ENCODE measurements at places on chromosomes 2 and 18. TPM values are rescaled to one million over a fixed set of nuclear protein-coding genes. Genes with fewer than 3 reads are reported as not detected.

Gene RAB17
- total RNA-seq = 0.33 TPM

- no peaks in the 10 kb centered on the region for H3K27me3 ChIP-seq
- H3K36me3 ChIP-seq = no peaks in the 10 kb centered on the region
- no peaks in the 10 kb centered on the region for H3K4me1 ChIP-seq
- DNase-seq = no peak
- H3K27ac ChIP-seq = no peak overlapping the region
- H3K4me3 ChIP-seq = no peak overlapping the region
Measured at GRCh38 chr18:56986829-56987228, 160.1 kb upstream of the BOD1L2 start.

- no peak overlapping the region for H3K4me3 ChIP-seq
- DNase-seq = no peak
- peak overlapping the region; percentile 37 for H3K27ac ChIP-seq
- H3K27me3 ChIP-seq = no peaks in the 10 kb centered on the region
- peaks cover 38% of the 10 kb centered on the region for H3K36me3 ChIP-seq
Measured at GRCh38 chr2:233481368-233482142, 85.0 kb downstream of the USP40 start.

DNA sequence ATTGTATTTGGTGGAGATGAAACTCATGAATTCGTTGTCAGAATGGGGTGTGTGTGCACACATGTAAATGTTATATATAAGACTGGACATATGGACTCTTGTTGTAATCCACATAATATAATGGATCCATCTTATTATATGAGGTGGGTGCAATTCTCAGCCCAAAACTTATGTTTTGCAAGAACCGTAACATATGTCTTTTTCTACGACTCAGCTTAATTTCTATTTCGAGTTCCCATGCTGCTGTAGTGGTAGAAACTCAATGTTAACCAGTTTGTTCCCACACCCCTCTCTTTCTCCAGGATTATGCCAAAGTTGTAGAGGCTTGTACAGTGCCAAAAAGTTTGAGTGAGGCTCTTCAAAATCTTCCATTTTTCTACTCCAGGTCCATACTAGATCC, 112.5 kb upstream of the SPOPL start:
- H3K27me3 ChIP-seq = no peaks in the 10 kb centered on the region
- H3K36me3 ChIP-seq = no peaks in the 10 kb centered on the region
- no peaks in the 10 kb centered on the region for H3K4me1 ChIP-seq
- DNase-seq = no peak
- H3K4me3 ChIP-seq = no peak overlapping the region
- H3K27ac ChIP-seq = no peak overlapping the region

Gene TCF23
- 0.14 TPM for total RNA-seq

- no peak overlapping the region for H3K4me3 ChIP-seq
- DNase-seq = no peak
- H3K36me3 ChIP-seq = peaks cover 6% of the 10 kb centered on the region
Measured at GRCh38 chr2:10210336-10210735, 87.8 kb downstream of the RRM2 start.

DNA sequence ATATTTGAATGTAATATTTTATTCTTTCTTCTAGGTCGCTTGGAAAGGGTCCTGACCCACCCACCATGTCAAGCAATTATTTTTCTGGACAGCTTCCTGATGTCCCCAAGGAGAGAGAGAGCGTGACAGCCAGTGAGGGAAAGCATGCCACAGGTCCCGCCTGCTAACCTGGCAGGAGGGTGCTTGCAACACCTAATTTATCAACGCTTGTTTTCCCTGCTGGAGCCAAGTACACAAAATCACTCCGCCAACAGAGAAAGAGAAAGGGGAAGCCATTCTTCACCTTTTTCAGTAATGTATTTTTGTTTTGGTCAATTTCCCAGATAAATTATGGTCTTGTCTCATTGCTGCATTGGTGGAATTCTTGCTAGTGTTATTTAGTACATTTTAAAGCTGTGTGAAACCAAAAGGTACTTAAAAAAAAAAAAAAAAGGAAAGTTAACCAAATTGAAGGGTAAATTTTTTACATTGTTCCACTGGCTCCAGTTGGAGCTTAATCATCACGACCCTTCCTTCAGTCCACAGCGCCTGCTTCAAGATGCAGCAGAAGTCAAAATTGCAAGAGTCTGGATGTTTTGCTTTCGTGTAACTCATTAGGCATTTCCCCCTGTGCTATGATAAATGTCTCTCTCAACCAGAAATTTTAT, 88.5 kb upstream of the COPS8 start:
- H3K27me3 ChIP-seq = no peaks in the 10 kb centered on the region
- H3K4me1 ChIP-seq = no peaks in the 10 kb centered on the region
- H3K27ac ChIP-seq = no peak overlapping the region
- DNase-seq = no peak
- no peaks in the 10 kb centered on the region for H3K36me3 ChIP-seq

DNA sequence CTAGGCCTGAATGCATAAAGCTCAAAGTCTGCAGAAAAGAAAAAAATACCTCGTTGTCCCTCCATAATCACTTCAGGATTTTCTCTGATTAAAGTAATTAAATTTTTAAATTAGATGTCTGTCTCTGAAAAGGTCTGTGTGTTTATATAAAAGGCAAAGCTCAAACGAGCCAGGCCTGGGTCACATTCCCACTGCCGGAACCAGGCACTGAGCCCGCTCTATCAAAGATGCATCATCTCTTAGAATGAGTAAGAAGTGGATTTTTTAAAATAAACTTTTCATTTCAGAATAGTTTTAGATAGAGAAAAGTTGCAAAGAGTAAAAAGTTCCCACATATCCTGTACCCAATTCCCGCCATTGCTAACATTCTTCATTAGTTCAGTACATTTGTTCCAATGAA, 202.1 kb upstream of the KYNU start:
- DNase-seq = no peak
- no peaks in the 10 kb centered on the region for H3K27me3 ChIP-seq
- no peak overlapping the region for H3K4me3 ChIP-seq
- no peak overlapping the region for H3K27ac ChIP-seq
- no peaks in the 10 kb centered on the region for H3K4me1 ChIP-seq

- DNase-seq = no peak
- peak overlapping the region; percentile 89 for H3K27ac ChIP-seq
- H3K36me3 ChIP-seq = no peaks in the 10 kb centered on the region
- peaks cover 11% of the 10 kb centered on the region for H3K4me1 ChIP-seq
- H3K27me3 ChIP-seq = no peaks in the 10 kb centered on the region
- peak overlapping the region; percentile 62 for H3K4me3 ChIP-seq
Measured at GRCh38 chr2:173353556-173353955, 1.1 kb upstream of the CDCA7 start.

DNA sequence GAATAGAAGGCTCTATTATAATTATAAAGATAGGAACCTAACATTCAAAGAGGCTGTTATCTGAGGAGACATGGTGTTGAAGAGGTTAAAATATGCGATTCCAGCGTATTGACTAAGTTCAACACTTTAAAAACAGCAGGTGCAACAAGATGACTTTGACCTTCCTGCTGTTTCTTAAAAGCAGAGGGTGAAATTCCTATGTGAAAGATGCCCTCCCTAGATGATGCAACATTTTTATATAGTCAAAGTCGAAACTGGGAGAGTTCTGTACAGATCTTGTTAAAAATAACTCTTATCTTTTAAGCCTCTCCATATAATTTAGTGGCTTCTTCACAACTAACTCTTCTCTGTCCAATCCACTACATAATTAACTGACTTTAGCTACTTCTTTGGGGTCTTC, 4.4 kb upstream of the ACKR3 start:
- H3K4me1 ChIP-seq = peaks cover 46% of the 10 kb centered on the region
- no peak overlapping the region for H3K27ac ChIP-seq
- DNase-seq = no peak
- H3K4me3 ChIP-seq = no peak overlapping the region

GRCh38 chr2:3294069-3294468, 83.5 kb downstream of the EIPR1 start:
- H3K27ac ChIP-seq = no peak overlapping the region
- H3K27me3 ChIP-seq = no peaks in the 10 kb centered on the region
- H3K36me3 ChIP-seq = no peaks in the 10 kb centered on the region

Gene CFAP221
- 0.14 TPM for total RNA-seq

DNA sequence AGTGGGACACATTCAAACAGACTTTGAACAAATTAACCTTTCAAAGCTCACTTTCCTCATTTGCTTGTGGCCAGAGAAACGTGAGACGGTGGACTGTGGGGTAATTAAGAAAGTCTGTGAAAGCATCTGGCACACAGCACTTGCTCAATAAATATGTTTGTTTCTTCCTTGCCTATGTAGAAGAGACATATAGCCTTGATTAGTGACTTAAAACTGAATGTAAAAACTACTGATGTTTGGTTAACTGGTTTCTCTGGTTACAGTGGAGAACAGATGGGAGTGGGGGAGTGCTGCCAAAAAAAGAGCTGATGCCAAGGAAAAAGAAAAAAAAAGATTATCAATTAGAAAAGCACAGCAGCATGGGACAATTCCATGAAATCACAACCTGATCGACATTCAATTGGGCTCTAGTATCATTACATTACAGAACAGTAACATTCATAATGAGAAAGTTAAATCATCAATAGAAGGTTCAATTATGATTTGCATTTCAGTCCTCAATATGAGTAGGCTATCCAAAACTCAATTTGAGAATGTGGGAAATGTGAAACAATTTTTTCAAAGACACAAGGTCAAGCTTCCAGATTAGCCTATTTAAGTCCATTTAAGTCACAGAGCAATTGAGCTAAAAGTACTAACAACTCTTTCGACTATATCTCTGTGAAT, 14.7 kb downstream of the CUL3 start:
- no peak overlapping the region for H3K27ac ChIP-seq
- no peaks in the 10 kb centered on the region for H3K27me3 ChIP-seq
- H3K4me1 ChIP-seq = peaks cover 10% of the 10 kb centered on the region
- H3K36me3 ChIP-seq = no peaks in the 10 kb centered on the region
- no peak for DNase-seq

DNA sequence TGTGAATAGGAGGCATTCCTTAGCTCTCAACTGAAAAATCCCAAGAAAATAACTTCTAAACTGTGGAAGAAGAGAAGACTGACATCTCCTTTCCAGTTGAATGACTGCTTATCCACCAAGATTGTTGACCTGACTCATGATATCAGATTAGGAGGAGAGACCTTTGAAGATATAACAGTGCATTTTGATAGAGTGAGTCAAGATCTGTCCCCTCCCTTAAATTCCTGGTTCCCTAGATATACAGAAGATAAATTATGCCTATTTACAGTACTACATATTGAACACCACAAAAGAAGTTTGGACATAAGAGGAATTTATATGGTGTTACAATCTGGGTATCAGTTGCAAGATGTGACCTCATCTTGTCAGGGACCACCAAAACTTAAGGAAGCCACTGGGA, 285.3 kb upstream of the ZSWIM2 start:
- H3K4me1 ChIP-seq = no peaks in the 10 kb centered on the region
- H3K36me3 ChIP-seq = no peaks in the 10 kb centered on the region
- DNase-seq = no peak
- no peak overlapping the region for H3K4me3 ChIP-seq

Gene ADAM23
- total RNA-seq = 4.0 TPM

GRCh38 chr2:147760984-147761383, 83.8 kb upstream of the ACVR2A start:
- H3K27me3 ChIP-seq = no peaks in the 10 kb centered on the region
- no peak overlapping the region for H3K27ac ChIP-seq
- no peaks in the 10 kb centered on the region for H3K36me3 ChIP-seq
- H3K4me1 ChIP-seq = no peaks in the 10 kb centered on the region
- no peak overlapping the region for H3K4me3 ChIP-seq

DNA sequence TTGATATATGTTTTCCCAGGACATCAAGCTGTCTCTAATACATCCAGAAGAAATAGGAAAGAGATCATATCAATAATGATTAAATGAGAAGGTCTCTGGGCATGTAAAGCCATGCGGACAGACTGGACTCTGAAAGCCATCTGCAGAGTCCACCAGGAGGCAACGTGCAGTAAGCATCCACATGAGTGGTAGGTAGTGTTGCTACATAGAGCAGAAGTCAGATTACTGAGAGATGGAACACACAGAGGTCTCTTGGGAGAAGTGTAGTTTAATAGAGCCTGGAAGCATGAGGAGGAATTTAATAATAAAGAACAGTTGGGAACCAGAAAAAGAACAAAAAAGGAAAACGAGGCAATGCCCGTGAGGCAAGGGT, 758.1 kb upstream of the DDX18 start:
- H3K27me3 ChIP-seq = no peaks in the 10 kb centered on the region
- H3K36me3 ChIP-seq = no peaks in the 10 kb centered on the region
- no peaks in the 10 kb centered on the region for H3K4me1 ChIP-seq
- no peak for DNase-seq
- H3K27ac ChIP-seq = no peak overlapping the region

Gene M1AP
- total RNA-seq = 0.94 TPM

DNA sequence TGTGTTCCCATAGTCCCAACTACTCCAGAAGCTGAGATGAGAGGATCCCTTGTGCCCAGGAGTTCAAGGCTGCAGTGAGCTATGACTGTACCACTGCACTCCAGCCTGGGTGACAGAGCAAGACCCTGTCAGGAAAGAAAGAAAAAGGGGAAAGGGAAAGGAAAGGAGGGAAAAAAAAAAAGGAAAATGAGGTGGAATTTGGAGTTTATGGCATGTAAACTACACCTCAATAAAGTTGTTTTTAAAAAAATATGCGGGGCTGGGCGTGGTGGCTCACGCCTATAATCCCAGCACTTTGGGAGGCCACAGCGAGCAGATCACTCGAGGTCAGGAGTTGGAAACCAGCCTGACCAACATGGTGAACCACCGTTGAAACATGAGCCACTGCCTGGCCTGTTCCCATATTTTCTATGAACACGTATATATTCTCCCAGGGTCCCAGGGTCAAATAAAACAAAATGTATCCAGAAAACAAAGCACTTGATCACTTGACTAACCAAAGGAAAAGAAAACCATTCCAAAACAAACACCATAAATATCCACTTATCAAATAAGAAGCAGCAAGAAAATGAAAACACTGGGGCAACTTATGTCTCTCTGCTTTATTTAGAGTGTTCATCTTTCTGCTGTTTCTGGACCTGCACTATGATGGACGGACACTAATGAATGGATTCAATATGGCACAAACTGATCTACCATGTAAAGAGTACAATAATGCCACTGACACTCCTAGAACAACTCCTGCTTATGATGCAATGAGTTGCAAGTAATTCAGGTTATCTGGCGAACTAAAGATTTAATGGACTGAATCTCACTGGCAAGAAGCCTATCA, 56.8 kb downstream of the ASXL2 start:
- peak overlapping the region; percentile 15 for H3K4me3 ChIP-seq
- no peaks in the 10 kb centered on the region for H3K27me3 ChIP-seq
- no peak for DNase-seq
- no peaks in the 10 kb centered on the region for H3K4me1 ChIP-seq

- DNase-seq = no peak
- no peaks in the 10 kb centered on the region for H3K4me1 ChIP-seq
- no peaks in the 10 kb centered on the region for H3K36me3 ChIP-seq
- no peak overlapping the region for H3K27ac ChIP-seq
- no peak overlapping the region for H3K4me3 ChIP-seq
Measured at GRCh38 chr18:67280486-67281242, 235.9 kb downstream of the DSEL start.

GRCh38 chr18:62717169-62717924, 2.0 kb downstream of the PHLPP1 start:
- H3K27ac ChIP-seq = peak overlapping the region; percentile 42
- peak overlapping the region; percentile 96 for H3K4me3 ChIP-seq
- DNase-seq = peak; percentile 65
- no peaks in the 10 kb centered on the region for H3K36me3 ChIP-seq
- H3K4me1 ChIP-seq = peaks cover 10% of the 10 kb centered on the region
- no peaks in the 10 kb centered on the region for H3K27me3 ChIP-seq

GRCh38 chr2:26576565-26577441, 64.4 kb downstream of the CIB4 start:
- no peak for DNase-seq
- no peaks in the 10 kb centered on the region for H3K4me1 ChIP-seq
- no peaks in the 10 kb centered on the region for H3K36me3 ChIP-seq
- no peaks in the 10 kb centered on the region for H3K27me3 ChIP-seq

Gene PRKAG3
- not detected for total RNA-seq

Measured in thymus (tissue), 14 donors.